ENCODE measurements at places on chromosomes 1 and 21.

DNA sequence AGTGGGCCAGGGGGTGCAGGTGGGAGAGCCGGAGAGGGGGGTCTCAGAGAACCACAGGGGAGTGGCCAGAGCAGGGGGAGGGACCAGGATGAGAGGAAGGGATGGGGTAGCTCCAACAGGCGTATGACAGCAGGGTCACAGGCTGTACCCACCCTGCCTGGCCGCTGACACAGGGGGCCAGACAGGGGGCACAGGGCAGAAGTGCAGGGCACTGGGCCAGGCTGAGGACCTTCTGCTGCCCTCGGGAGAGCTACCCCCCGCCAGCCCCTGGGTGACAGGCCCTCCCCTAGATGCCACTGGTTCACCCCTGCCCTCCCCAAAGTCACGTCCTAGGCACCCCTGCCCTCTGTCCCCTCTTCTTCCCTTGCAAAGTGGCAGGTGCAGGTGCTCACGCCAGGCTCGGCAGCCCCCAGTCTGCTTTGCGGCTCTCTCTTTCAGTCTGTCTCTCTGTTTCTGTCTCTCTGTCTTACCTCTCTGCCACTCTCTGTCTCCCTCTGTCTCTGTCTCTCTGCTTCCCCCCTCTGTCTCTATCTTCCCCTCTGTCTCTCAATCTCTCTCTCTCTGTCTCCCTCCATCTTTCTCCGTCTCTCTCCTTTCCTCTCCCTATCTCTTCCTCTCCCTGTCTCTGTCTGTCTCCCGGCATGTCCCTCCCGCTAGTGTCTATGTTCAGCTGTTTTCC lies 48.5 kb downstream of the WNT9A start:
- DNase-seq, result no peak

DNA sequence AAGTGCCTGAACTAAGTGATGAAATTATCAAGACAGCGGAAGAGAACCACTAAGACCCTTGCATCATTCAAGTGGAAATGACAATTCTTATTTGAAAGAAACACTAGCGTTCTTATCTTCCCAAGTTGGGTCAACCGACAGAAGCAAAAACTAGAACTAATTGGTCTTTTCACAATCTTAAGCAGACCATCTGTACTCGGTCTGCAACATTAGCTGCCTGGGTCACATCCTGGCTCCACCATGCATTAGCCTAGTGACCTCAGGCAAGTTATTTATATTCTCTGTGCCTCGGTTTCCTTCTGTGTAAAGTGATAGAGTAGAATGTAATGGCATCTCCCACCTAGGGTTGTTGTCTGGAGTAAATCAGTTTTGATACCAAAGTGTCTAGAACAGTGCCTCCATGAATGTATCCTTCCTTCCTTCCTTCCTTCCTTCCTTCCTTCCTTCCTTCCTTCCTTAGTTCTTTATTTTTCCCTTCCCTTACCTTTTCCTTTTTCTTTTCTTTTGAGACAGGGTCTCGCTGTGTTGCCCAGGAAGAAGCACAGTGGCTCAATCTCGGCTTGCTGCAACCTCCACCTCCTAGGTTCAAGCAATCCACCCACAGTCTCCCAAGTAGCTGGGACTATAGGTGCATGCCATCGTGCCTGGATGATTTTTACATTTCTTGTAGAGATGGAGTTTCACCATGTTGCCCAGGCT lies 6.0 kb downstream of the COLGALT2 start:
- no peak for DNase-seq

DNA sequence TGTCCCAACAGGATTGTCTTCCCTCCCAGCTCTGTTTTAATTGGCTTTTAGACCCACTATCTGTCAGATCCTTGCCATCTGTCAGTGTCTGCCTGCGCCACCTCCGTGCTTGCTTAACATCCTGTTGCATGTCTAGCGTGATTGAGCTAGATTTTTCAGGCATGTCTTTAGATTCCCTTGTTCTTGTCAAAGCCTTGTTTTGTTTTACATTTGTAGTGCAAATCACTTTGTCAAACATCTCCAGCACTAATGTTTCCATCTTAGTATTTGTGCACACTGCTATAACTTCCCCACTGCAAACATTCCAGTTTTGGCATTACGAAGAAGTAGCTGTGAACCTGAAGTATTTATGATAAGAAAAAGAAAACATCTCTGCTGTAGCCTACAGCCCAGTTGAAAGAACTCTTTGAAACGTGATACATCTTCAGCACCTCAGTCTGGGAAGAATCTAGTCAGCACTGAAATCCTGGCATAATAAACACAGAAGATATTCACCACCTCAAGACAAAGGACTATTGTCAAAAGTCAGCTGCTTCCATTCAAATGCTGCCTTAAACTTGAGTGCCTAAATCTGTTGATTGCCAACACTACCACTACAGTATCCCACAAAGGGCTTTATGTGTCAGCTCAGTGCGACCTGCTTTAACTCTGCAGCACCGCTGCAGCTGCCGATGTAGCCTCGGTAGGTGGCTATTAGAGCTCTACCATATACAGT lies 105.0 kb downstream of the FNBP1L start:
- DNase-seq, result no peak

DNA sequence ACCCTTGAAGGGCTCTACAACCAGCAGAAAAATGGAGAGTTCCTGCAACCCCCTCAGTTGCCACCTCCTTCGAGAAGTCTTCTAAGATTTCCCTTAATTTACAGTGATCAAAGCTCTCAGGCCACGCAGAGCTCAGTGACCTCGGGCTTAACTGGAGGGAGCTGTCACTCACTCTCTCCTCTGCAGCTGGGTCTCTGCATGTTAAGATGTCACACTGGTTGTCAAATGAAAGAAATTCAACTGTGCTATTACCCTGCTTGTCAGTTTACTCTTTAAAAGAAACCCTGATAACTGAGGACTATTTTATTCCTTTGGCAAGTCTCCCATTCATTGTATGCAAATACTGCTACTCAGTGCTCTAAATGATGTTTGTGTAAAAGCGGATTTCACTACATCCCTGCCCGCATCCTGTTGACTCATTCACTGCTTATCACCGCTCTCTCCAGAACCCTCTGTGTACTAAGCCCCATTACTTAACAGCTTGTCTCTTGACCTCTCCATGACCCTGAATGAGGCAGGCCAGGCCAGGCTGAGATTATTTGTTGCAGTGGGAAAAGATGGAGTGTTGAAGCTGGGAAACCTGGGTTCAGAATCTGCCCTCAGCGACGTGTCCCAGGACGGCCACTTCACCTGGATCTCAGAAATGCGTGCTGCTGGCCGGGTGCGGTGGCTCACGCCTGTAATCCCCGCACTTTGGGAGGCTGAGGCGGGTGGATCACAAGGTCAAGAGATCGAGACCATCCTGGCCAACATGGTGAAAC lies 13.7 kb downstream of the DHRS3 start:
- peak; percentile 56 for DNase-seq
